ENCODE measurements at places on chromosomes 11 and 22.
A peak's percentile ranks its signal among the peaks of the same experiment; 100 is the strongest.

GRCh38 chr22:39174498-39175352, 22.2 kb upstream of the CBX7 start:
- DNase-seq = peak; percentile 26

DNA sequence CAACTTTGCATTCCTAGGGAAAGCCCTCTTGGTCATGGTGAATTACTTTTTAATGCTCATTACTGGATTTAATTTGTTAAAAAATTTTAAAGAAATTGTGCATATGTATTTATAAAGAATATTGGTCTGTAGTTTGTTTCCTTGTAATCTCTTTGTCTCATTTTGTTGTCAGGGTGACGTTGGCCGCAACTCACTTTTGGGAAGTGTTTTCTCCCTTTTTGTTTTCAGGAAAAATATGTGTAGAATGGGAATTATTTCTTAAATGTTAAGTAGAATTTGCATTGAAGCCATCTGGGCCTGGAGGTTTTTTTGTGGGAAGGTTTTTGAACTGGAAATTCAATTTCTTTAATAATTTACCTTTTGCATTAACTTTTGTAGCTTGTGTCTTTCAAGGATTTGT, 149.1 kb downstream of the UVRAG start:
- DNase-seq = no peak

- no peak for DNase-seq
Measured at GRCh38 chr11:33211580-33211979, 45.6 kb upstream of the HIPK3 start.

GRCh38 chr11:21179770-21180169, 510.4 kb downstream of the NELL1 start:
- DNase-seq = no peak

GRCh38 chr11:68425866-68426380, 34.6 kb upstream of the PPP6R3 start:
- no peak for DNase-seq

- DNase-seq = no peak
Measured at GRCh38 chr11:117866526-117866925, 9.9 kb downstream of the FXYD6 start.

DNA sequence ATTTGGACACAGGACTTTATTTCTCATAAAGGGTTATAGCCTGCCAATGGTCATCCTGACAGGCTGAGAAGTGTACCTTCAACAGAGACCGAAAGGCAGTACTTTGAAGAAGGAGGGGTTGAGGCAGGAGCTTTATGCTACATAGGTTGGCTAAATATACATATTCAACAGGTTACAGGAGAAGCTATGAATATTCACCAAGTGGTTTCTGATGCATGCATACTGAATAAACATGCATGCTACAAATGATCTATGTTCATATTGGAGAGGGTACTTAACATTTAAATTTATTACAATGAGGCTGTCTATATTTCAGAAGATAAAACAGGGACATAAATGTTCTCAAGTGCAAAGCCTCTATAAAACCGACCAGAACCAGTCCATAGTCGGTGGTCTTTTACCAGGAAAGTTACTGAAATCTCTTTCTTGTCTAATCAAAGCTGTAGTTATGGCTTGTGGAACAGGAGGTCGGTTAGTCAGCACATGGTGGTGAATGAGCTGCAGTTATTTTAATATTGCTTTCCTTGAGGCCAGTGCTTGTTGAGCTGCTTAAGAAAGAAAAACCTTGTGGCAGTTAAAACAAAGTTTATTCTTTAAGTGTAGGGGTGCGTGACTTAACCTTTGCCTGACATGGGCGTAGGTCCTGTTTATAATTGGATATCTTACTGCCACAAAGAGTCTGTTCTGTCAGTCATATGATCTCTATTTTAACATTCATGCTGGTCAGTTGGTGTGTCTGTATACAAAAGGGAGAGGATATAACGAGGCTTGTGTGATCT, 19.5 kb downstream of the CNTF start:
- DNase-seq = no peak

- DNase-seq = peak; percentile 3
Measured at GRCh38 chr11:8501836-8502235, 92.2 kb downstream of the STK33 start.

- DNase-seq = no peak
Measured at GRCh38 chr22:47128622-47129215, 366.3 kb downstream of the TBC1D22A start.

GRCh38 chr11:104163100-104164027, 583 bp downstream of the PDGFD start:
- DNase-seq = no peak

DNA sequence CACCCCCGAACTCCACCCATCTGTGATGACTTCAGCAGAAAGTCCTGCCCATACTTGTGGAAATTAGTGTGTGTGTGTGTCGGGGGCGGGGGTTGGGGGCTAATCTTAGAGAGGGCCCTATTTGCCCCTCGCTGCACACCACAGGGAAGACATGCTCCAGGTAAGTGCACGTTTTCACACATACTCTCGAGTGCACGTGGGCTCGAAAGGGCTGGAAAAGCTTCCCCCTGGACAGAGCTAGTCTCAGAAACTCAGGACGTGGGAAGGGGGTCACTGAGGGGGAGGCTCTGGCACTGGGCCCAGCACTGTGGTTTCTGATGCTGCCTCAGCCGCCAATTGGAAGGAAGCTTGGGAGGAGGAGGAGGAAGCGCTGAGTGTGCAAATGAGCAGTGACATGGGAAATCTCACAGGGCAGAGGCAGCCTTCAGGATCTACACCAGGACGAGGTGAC, 40.7 kb upstream of the CD82 start:
- DNase-seq = no peak

DNA sequence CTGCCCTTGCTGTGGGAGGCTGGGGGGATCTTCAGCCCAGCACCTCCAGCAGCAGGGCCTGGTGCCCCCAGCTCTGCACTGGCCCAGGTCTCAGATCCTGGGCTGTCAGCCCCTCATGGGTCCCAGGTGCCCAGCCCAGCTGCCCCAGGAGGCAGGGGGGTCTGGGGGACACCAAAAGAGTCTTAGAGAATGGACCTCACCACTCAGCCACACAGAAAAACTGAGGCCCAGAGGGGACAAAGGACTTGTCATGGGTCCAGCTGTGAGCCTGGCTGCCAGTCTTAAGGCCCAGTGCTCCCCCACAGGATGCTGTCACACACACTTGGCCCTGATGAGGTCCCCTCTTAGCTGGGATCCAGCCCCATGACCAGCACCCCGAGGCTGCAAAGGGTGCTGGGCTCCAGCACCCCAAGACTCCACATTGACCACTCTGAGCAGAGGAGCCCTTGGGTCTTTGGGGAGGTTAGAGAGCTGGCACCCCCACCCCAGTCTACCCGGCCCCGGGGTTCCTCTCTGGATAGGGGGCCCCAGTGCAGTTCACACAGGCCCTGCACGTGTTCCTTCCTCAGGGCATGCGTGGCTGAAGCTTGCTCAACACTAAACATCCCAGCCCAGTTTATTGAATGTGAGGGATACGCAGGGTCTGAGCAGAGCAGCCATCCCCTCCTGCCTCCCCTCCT, 54.4 kb downstream of the IGLL5 start:
- no peak for DNase-seq

DNA sequence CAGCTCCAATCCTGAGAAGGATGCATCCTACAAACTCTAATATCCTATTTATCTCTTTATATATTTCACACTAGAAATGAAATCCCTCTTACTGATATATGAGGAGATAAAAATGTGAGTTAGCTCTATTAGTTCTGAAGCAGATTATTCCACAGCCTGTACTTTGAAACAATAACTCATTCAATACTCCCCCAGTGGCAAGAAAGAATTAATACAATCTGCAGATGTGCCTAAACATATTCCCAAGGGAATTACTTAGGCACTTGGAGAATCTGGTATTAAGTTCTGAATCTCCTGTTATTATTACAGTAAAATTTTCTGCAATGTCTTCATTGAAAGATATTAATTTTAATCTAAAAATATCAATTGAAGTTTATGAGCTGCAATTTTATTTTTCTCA, 59.4 kb downstream of the DDI1 start:
- DNase-seq = no peak

DNA sequence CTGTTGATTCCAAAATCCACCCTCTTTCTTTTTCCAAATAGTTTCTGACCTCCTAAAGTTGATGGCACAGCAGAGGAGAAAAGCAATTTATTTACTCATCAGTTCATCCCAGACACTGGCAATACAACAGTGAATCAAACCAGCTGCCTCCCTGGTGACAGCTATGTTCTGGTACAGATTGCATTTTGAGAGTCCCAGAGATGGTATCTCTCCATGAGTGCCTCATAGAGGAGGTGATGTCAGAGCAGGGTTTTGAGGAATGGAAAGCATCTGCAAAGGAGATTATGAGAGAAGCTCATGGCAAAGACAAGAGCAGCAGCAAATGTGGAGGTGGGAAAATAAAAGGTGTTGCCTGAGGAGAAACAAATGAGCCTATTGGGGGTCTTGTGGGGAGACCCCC, 377.2 kb downstream of the MN1 start:
- no peak for DNase-seq

DNA sequence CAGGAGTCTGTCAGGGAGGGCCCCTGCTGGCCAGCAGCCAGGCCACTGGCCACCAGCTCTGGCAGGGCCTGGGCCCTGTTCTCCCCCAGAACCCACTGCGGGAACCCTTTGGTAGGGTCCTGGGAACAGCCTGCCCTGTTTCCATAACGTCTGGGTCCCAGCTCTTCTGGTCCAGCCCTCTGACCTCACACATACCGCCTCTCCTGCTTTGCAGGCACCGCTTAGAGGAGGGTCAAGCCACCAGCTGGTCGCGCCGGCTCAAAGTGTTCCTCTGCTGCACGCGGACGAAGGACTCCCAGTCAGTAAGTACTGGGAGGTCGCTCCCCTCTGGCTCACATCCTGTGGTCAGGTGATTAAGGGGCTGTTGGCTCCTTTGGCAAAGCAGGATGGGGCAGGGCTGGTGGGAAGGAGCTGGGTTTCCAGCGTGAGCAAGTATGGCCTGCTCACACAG, 26.6 kb upstream of the MYRF start:
- DNase-seq = no peak

DNA sequence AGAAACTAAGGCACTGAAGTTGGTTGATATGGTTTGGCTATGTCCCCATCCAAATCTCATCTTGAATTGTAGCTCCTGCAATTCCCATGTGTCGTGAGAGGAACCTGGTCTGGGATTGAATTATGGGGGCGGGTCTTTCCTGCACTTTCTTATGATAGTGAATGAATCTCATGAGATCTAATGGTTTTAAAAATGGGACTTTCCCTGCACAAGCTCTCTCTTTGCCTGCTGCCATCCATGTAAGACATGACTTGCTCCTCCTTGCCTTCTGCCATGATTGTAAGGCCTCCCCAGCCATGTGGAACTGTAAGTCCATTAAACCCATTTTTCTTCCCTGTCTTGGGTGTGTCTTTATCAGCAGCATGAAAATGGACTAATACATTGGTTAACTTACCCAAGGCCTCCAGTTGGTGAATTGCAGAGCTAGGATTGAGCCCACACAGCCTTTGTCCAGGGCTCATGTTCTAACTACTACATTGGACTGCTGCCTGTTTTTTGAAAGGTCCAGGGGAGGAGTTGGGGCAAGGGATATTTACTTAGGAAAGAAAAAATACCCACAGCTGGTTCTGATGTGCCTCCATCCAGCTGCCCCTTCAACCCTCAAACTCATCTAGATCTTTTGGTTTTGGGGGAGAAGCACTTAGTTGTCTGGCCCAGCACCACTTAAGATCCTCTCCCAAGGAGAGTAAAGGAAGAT, 107.8 kb upstream of the NAV2 start:
- no peak for DNase-seq

DNA sequence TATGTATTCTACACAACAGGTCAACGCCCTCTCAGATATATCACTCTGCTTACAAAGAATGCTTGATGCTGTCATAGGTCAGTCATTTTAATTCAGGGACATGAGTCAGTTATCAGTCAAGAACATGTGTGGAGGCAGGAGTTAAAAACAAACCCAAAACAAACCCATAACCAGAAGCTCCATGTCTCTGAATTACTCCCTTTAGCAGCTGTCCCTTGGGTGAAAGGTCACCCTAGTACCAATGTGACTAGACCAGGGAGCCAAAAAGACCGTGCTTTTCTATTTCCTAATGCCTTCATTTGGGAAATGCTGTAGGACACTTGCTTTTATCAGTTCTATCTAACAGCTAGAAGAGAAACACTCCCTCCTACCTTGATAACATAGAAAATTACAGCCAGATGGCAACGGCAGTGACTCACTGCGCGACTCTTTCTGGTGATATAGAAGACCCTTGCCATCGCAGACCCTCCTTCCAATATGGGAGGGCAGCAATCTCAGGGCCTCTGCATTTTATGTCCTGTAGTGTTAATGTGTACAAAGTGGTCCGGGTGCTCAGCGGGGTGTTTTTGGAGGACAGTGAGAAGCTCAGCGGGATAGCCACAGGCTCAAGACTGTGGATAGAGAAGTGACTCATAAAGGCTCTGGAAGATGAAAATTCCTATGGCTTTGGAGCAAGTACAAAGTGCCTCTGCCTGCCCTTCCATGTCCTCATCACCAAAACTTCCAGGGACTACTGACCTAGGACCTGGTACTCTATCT, 24.8 kb downstream of the APOL5 start:
- DNase-seq = peak; percentile 34

All from AG04449 (cell line).